ENCODE measurements at places on chromosomes 11 and 22.

- no peak for DNase-seq
Measured at GRCh38 chr11:26703411-26704191, 18.3 kb downstream of the SLC5A12 start.

- no peak for DNase-seq
Measured at GRCh38 chr11:92540096-92540495, 315.5 kb downstream of the FAT3 start.

DNA sequence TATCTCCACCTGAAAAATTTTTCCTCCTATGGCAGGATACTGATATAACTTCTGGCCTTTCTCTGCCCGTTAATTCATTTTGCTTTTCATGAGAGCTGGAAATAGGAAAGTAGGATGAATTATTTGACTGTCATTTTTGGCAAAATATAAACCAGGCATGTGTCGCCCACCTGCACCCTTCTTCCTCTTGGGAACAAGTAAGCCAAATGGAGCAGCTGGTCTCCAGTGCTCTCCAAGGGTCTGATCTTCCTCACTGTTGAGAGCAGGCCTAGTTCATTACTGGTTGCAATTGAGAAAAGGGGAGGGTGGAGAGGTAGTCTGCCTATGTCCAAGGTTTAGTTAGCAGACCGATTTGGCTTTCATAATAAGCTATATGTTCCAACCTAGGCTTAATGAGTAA, 582.2 kb downstream of the DLG2 start:
- DNase-seq = no peak

GRCh38 chr11:5600374-5600851, 4.0 kb downstream of the TRIM6 start:
- peak; percentile 62 for DNase-seq

DNA sequence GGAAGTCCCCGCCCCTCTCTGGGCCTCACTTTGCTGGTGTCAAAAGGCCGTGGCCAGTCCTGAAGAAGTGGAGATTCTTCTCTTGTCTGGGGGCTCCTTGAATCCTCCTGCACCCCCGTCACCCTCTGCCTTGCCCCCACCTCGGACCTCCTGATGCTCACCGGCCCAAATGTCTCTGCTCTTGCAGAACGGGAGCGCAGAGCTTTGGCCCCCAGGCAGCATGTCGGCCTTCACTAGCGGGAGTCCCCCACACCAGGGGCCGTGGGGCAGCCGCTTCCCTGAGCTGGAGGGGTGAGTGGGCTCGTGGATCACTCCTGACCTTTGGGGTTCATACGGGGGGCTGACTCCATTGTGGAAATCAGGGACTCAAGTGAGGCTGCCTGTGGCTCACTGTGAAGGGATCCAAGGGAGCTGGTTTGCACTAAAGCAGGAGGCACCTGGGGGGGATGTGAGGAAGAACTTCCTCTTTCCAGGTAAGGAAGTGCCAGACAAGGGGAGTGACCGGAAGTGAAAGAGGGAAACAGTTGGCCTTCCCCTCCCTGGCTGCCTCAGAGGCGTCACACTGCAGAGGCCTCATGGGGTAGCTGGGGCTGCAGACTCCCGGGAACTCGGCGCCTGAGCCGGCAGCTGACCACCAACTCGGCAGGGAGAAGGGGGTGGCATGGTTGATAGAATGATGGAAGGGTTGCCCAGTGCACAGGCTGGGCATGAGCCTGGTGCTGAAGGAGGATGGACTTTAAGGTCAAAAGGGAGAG, 23.1 kb downstream of the CSF2RB start:
- DNase-seq = no peak

DNA sequence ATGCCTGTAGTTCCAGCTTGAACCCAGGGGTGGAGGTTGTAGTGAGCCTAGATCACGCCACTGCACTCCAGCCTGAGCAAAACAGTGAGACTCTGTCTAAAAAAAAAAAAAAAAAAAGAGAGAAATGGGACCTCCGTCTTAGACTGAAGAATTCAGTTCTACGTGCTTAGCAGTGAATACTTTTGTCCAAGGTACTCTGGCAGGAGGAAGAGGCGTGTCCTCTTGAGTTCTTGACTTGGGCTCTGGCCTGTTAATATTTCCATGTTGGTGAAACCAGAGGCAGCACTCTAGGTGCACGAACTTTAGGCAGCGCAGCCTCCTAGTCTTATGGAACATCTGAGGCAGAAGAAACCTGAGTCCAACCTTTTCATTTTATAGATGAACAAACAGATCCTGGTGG, 2.4 kb downstream of the HMBS start:
- no peak for DNase-seq

DNA sequence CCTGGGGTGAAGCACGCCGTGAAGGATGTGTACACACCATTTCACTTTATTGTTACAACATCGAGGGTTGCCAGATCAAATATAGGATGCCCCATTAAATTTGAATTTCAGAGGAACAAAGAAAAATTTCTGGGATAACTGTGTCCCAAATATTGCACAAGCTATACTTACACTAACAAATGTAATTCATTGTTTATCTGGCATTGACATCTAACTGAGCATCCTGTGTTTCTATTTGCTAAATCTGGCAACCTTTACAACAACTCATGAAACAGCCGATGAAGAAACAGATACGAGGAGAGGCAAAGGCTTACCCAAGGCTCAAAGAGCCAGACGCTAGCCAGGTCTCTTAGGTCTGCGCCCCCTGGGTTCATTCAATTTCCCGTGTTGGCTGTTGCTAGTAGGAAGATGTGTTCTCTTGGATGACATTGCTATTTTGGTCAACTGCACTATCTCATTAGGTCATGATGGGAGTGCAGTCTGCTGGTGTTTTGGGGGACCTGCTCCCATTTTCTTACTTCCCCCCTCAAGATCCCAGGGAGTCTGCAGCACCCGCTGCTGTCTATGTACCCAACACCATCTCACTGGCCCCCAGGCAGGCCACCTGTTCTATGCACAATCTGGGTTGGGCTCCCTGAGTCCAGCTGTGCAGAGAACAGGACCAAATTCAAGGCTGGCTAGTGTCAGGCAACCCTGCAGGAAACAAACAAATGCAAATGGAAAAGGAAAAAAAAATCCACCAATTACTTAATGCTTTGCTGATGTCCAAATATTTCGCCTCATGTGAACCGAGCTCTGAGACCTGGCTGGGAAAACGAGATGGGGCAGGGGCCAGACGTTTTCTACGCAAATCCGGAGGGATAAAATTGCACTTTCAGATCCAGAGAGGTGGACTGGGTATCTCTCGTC, 560.9 kb downstream of the MIAT start:
- no peak for DNase-seq

DNA sequence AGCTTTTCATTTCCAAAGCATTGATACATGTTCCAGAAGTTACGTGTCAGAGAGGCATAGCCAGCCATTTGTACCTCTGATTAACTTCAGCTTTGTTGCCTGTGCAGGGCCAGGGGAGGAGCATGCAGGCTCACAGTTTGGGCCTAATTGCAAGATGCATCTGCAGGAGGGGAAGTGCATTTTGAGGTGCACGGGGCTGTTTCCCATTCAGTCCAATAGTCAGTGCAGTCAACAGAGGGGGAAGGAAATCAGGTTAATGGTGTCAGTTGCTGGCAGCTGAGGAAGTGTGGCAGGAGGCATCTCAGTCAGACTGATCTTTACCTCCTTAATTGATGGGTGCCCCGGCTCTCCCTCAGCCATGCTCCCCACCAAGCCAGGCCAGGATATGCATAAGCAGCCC, 39.3 kb downstream of the ABCC8 start:
- DNase-seq = no peak

DNA sequence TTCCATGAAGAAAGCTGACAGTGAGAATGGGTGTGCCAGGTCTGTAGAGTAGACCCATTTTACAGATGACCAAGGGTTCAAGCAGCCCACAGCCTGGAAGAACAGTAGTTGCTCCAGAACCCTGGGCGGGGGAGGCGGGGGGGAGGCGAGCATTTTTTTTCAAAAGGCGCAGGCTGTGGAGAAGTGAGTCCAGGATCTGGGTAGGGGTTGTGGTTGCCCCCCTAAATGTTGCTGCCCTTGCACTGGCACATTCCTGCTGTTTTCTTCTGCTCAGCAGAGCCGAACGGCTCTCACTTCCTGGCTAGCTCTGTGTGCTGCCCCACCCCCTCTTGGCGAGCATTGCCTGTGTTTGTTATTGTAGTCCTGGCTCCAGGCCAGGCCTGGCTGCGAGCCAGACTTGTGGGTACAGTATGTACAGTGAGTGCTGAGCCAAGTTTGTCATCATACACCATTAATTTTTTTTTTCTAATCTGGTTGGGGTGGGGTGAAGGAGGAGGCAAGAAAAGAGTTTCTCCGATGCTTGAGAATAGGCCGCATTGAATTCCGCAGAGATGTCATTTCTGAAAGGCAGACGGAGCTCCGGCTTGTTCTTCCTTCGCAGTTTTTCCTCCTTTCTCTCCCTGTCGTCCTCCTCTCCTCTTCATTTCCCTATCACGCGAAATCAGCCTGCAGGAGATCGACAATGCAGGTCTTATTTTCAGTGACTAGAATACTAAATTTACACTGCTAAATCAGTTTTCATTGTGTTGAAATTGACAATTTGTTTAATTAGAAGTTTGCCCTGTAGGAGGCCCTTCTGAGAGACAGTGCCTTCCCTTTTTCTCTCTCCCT, 100.5 kb downstream of the ZBTB16 start:
- DNase-seq = peak; percentile 97

Data from CD4-positive, alpha-beta T cell treated with Interleukin-15 for 4 hours (primary cell).